Esophagus mucosa (tissue), 1 donor: ENCODE measurements at places on chromosomes 11 and 22.
A peak's percentile ranks its signal among the peaks of the same experiment; 100 is the strongest.

- no peak for ATAC-seq
These were observed 17.7 kb downstream of the DCHS1 start for GRCh38 chr11:6637871-6638270.

- peak; percentile 45 for ATAC-seq
These were observed 203.7 kb downstream of the MN1 start for GRCh38 chr22:27597703-27598444.

DNA sequence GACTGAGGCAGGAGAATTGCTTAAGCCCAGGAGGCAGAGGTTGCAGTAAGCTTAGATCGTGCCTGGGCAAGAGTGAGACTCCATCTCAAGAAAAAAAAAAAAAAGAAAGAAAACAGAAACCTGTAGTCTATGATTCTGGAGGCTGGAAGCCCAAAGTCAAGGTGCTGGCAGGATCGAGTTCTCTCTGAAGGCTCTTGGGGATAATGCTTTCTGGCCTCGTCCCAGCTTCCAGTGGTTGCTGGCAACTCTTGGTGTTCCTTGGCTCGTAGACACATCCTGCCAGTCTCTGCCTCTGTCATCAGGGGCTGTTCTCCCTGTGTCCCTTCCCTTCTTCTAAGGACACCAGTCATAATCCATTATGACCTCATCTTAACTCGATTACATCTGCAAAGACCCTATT, 16.8 kb upstream of the CCDC86 start:
- no peak for ATAC-seq

- ATAC-seq, result no peak
These were observed 157.0 kb downstream of the CCDC34 start for GRCh38 chr11:27205779-27206570.

DNA sequence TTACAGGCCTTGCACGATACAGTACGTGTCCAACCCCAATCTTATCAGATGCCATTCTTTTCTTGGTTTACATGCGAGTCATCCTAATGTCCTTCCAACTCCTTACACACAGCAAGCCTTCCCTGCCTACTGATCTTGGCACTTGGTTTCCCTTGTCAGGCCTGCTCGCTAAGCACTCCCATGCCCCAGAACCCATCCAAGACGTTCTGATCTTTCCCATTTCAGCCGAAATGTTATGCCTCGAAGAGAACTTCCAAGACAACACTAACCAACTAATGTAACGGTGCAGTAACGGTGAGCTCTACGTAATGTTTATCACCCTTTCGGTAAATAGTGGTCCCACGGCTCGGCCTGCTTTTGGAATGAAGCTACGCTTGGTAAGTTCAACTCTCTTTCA, 521 bp downstream of the PES1 start:
- no peak for ATAC-seq

DNA sequence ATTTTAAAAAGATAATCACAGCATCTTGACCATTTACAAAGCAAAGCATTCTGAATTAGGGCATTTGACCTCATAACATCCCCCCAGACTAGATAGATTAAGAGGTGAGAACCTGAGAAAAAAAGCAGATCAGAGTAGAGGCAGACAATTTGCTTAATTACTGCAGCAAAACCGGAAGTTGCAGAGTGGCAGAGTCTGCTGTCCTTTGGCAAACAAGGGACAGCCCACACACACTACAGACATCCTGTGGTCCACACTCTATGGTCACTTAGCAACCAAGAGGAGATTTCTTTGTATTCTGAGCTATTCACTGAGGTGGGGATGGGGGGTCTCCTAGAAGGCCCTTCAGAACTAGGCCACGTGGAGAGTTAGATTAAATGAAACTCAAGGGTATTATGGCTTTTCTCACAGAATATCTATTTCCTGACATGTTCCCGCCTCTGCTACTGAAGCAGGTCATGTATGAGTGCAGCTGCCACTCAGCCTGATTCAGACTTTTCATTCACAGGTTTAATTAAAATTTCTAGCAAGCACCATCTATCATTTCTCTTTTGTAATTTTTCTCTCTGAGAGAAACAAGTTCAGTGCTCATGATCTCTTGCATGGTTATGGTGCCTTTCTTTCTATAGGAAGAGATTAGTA, 48.5 kb downstream of the SVIP start:
- ATAC-seq, result no peak

- peak; percentile 39 for ATAC-seq
These were observed 2.4 kb downstream of the MAPK11 start for GRCh38 chr22:50267591-50268390.

- peak; percentile 57 for ATAC-seq
These were observed 729 bp downstream of the IL17RA start for GRCh38 chr22:17085277-17086181.

GRCh38 chr11:121274332-121274991, 18.1 kb upstream of the SC5D start:
- peak; percentile 39 for ATAC-seq

DNA sequence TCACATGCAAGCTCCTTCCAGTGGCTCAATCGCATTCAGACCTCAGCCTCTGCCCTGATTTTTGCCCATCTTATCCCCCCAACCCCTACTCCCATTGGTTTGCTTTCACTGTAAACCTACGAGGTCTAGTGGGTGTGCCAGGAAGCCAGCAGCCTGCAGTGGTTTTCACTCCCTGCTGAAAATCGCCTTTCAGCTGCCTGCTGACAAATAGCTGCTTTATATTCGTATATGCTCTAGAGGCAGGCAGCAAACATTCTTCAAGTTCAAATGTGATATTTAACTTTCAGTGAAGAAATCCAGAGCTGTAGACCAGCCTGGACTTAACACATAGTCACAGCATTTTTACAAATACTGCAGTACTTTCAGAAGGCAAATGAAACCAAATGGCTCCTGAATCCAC, 92.8 kb upstream of the APOA1 start:
- ATAC-seq, result no peak
